ENCODE measurements at places on chromosomes 3 and 15.

GRCh38 chr3:188397766-188398705, 244.1 kb downstream of the LPP start:
- no peak for DNase-seq

DNA sequence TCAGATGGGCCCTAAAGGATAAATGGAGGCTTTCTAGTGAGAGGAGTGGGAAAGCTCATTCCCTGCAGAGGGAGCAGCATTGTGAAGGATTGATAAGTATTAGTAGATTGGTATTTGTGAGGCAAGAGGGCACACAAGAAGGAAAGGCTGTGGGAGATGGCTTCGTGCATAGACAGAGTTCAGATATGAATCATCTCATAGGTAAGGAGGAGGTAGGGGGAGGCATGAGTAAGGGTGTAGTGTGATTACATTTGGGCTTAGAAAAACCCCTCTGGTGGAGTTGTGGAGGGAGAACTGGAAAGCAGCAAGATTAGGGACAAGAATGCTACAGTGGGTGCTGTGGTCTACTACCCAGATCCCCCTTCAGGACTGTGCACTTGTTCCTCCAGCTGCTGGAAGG, 29.6 kb downstream of the ONECUT1 start:
- DNase-seq = no peak

DNA sequence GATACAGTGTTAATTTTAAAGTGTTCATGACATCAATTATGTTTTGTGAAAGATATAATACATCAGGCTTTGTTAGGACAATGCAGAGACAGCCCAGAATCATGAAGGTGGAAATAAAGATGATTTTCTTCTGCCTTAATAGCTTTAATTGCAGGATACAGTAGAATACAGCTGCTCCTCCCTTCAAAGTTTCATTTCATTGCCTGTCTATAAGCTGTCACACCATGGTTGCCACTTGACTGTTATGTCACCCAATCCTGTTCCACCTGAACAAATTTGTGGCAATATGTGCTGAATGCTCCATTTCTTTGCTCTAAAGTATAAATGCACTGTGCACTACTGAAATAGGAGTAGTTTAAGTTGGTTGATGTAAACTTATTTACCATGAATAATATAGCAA, 537.8 kb upstream of the ROBO2 start:
- DNase-seq = no peak

GRCh38 chr3:86653661-86654205, 337.2 kb downstream of the VGLL3 start:
- DNase-seq = no peak

DNA sequence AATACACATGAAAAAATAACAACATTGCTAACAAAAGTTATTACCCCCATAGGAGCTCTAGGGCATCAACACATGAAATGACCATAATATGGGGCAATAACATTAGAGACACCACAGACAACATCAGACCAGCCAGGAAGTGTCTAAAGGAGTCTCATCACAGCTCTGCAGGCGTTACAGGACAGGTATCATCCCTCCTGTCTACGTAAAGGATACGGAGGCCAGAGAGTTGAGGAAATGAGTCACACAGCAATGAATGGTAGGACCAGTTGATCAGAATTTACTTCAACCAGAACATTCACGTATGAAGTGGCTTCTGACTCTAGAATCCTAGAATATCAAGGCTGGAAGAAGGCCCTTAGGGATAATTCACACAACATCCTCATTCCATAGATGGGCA, 1.8 kb downstream of the NME9 start:
- DNase-seq = no peak
